Chondrocyte (in vitro differentiated cells): ENCODE measurements at places on chromosomes 11 and 22.

DNA sequence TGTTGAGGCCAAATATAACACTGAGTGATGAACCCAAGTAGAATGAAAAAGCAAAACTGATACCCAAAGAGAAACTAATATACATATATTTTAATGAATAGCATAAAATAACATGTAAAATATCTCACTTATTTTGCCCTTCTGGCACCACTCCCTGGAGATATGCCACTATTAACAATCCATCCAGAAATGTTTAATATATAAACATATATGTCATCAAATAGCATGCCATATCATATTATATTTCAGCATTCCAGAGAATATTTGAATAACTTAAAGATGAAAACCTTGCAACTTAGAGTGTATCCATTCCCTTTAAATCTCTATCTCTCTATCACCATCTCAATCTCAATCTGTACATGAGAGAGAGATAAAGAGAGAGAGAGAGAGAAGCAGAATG is 1073.3 kb upstream of the RAG2 start:
- no peak for DNase-seq

DNA sequence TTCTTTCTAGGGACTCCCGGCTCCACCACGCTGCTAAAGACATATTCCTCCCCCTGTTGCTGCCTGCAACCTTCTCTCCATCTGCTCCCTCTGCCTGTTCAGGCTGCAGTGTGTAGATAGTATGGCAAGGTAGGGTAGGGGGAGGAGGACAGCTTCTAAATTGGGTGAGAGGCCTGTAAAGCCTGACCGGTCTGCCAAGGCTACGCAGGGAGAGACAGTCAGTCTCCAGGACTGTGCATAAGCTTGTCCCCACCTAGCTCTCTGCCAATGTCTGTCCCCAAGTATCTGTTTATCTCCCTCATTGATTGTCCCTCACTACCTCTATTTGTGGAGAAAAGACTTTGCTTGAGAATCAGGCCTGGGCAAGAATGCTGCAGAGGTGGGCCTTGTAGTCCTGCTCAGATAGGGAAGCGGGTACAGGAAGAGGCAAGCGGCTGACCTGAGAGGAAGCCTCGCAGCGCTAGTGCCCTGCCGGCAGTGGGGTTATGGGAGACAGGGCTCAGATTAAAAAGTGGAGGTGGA is 871 bp upstream of the SEZ6L start:
- DNase-seq: no peak

DNA sequence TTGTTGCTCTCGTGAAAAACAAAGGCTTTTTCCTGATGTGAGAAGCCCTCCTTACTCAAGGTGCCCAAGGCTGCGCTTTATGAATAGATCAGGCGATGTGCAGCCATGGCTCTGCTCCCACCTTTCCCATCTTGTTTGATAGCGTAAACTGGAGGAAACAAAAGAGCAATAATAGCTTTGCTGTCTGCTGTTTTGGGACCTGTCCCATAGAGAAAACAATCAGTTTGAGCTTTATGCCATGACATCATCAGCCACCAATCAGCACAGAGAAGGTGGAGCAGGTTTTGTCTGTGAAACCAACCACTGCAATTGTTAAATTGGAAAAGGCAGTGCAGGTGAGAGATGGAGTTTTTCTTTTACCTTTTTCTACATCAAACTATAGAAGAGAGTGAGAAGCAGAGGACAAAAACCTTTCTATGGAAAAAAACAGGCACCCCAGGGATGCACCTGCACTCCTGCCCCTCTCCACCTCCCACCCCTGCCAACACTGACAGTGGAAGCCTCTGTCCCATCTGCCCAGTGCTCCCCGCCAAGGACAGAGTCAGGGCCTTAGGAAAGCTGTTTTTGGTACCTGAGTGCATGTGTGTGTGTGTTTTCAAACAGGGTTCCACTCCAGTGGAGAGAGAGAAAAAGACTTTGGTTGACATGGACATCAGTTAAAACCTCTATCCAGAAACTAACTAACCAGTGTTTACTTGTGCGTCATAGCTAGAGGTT is 80.7 kb downstream of the MICAL3 start:
- no peak for DNase-seq

- DNase-seq: no peak
Measured at GRCh38 chr11:38562562-38562961, 1964.5 kb upstream of the RAG2 start.

- no peak for DNase-seq
Measured at GRCh38 chr11:79400206-79400605, 40.6 kb downstream of the TENM4 start.

- DNase-seq: no peak
Measured at GRCh38 chr11:126929179-126930061, 71.2 kb downstream of the KIRREL3 start.

DNA sequence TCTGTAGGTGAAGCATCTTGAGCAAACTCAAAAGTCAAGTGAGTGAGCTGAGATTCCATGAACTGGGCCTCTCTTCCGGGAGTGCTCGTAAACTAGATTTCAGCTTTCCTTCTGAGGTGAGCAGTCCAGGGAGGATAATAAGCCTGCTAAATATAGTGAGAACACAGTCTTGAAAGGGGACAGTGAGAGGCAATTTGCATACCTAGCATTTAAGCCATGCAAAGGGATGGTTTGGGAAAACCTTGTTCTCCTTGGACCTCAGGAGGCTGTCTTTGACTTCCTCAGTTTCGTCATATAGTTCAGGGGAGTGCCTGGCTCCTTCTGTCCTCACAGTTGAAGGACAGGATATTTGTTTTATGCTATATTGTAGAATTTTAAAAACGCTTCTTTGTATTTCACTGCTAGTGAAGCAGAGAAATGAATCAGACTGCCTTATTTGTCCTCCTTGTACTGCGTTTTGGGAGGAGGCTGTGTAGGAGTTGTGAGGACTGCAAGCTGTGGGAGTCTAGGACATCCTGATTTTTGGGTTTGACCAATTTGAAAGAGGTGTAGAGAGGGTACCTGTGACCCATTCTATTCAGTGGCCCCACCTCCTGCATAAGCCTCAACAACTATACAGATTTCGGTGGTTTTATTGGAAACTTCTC is 11.0 kb upstream of the SORL1-AS1 start:
- no peak for DNase-seq

DNA sequence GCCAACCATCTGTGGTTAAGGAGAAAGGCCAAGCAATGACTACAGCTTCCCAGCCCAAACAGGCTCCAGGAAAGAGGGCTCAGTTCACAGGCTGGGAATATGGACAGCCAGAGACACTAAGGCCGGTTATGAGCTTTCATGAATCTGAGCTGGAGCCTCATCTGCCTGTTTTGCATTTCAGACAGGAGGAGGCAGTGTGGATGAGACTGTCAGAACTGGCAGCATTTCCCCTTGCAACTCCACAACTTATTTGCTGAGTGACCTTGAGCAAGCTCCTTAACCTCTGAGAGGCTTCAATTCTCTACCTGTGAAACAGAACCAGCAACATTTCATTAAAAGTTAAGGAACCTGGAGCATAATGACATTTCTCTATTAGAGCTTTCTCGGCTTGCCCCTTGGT is 264.0 kb downstream of the ETS1 start:
- no peak for DNase-seq

DNA sequence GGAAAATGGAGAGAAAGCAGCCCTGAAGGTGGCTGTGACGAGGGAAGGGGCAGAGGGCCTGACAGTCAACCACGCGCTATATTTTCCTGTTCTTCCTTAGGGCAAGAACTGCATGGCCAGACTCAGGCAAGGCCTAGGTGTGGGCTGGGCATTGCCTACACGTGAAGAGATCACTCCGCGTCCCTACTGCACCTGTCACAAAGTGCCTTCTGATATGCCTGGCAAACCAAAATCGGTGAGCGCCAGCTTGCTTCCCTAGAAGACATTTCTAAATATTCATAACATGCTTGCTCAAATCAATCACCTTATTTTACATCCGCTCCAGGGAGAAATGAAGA is 6.3 kb downstream of the TMEM121B start:
- peak; percentile 38 for DNase-seq

- DNase-seq: no peak
Measured at GRCh38 chr11:103875855-103876510, 160.5 kb upstream of the DDI1 start.

DNA sequence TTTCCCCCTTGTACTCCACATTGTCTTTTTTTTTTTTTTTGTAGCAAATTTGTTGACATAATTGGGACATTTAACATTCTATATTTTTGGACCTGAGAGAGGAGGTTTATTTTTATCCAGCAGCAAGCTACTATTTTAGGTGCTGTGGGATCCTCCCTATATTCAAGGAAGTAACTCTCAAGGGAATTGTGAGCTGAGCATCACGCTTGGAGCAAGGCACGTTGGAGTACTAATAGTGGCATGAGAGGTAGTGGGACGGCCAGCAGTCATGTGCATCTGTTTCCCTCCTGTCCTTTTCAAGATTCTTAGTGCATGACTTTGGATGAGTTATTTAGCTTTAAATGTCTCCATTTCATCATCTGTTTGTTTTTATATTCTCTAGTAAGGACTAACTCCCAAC is 52.3 kb downstream of the EXT2 start:
- DNase-seq: no peak

DNA sequence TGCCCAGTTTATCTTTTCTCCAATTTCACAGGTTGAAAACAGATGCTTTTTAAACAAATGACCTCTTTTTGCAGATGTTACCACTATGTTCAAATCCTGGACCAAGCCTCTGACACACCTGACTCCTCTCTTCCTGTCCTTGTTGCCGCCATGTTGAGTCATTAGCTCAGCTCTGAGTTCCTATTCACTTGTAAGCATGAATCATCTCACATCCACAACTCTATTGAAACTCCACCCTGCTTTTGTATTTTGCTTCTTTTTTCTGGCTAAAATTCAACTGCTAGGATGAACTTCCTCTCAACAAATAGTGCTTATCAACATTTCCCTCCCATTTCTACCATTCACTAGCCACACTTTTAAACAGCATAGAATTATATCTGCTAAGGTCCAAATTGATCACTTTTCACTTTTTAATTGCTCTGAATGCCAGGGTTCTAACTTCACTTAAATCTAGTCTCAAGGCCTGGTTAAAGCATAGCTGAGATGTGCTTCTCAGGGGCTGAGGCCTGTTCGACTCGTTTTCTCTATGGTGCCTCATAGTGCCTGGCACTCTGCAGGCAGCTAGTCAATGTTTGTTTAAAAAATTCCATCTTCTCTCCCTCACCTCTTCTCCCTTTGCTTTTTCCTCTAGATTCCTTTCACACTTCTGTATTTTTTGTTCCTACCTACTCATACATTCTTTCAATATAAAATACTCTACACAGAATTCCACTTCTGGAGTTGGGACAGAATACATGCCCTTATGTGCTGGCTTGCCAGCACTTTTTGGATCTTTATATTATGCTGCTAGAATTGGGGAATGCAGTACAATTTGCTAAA is 3.9 kb downstream of the JOSD1 start:
- no peak for DNase-seq

DNA sequence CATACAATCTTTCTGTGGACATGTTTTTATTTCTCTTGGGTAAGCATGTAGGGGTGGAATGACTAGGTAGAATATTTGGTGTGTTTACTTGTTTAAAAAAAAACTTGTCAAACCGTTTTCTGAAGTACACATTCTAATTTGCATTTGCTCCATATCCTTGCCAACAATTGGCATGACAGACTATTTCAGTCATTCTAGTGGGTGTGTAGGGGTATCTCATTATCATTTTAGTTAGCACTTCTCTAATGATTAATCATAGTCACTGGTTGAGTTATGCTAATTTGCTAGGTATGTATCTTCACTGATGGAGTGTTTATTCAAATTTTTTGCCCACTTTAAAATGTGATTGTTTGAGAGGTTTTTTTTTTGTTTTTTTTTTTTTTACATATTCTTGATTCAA is 64.3 kb downstream of the C11orf65 start:
- no peak for DNase-seq

- DNase-seq: no peak
Measured at GRCh38 chr22:50339945-50340879, 2.9 kb upstream of the PPP6R2 start.

GRCh38 chr11:2818503-2818902 is 67.1 kb downstream of the CDKN1C start:
- no peak for DNase-seq

DNA sequence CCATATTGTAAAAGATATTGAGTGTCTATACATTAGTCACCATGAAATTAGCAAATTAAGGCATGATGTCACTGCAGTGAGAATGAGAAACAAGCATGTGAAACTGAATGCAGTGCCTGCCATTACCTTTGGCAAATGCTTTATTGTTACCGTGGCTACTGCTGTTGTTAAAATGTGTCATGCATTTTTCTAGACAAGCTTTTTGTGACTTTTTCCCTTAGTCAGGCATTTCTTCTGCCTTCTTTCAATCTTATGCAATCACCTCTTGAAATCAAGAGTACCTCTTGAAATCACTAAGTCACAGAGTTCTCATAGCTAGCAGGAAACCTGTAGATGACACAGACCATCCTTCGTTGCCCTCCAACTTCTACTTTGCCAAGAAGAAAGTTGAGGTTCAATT is 461.7 kb upstream of the TENM4 start:
- DNase-seq: no peak

- DNase-seq: peak; percentile 63
Measured at GRCh38 chr11:69877235-69877634, 58.0 kb upstream of the FGF3 start.

- no peak for DNase-seq
Measured at GRCh38 chr11:104146421-104146820, 17.5 kb downstream of the PDGFD start.

GRCh38 chr11:114463999-114464398 is 24.7 kb downstream of the REXO2 start:
- no peak for DNase-seq

DNA sequence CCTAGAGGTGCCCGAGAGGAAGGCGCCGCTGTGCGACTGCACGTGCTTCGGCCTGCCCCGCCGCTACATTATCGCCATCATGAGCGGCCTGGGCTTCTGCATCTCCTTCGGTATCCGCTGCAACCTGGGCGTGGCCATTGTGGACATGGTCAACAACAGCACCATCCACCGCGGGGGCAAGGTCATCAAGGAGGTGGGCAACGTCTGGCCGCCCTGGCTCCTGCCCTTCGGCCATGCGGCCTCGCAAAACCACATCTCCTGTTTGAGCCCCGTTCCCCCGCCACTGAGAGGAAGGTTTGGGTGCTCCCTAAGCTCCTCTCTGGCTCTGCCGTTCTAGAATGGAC is 3.4 kb downstream of the SLC17A6 start:
- peak; percentile 90 for DNase-seq

GRCh38 chr11:100821198-100821597 is 134.1 kb downstream of the ARHGAP42 start:
- DNase-seq: no peak

- DNase-seq: no peak
Measured at GRCh38 chr11:94544646-94545263, 1.0 kb downstream of the FUT4 start.

DNA sequence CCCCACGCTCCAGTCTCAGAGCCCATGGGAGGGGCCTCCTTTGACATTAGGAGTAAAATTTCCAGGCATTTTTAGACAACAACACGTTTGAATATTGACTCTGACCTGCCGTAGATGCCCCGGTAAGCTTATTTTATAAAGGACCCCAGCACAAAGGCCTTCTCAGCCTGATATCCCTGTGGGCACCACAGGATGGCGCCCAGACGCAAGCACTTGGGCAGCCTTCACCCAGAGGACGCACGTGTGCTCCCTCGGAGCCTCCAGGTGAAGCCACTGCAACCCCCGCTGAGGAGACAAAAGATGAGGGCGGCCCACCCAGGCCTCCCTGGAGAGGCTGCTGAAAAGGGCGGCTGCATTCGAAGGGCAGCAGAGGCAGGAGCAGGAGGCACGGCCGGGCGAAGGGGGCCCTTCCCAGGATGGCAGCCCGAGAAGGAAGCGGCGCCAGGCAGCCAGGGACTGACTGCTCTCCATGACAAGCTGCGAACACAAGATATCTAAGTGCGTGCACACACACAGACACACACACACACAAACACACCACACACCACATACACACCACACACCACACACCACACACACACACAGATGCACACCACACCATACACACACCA is 15.2 kb upstream of the TH start:
- DNase-seq: no peak
